ENCODE measurements at places on chromosomes 11 and 22.

- DNase-seq, result no peak
Measured at GRCh38 chr11:108302121-108302785, 79.4 kb downstream of the ATM start.

- no peak for DNase-seq
Measured at GRCh38 chr11:72030472-72031045, 31.9 kb downstream of the IL18BP start.

- DNase-seq, result no peak
Measured at GRCh38 chr22:40027191-40028097, 32.7 kb downstream of the FAM83F start.

GRCh38 chr11:113514856-113515255, 39.7 kb upstream of the DRD2 start:
- DNase-seq, result no peak

DNA sequence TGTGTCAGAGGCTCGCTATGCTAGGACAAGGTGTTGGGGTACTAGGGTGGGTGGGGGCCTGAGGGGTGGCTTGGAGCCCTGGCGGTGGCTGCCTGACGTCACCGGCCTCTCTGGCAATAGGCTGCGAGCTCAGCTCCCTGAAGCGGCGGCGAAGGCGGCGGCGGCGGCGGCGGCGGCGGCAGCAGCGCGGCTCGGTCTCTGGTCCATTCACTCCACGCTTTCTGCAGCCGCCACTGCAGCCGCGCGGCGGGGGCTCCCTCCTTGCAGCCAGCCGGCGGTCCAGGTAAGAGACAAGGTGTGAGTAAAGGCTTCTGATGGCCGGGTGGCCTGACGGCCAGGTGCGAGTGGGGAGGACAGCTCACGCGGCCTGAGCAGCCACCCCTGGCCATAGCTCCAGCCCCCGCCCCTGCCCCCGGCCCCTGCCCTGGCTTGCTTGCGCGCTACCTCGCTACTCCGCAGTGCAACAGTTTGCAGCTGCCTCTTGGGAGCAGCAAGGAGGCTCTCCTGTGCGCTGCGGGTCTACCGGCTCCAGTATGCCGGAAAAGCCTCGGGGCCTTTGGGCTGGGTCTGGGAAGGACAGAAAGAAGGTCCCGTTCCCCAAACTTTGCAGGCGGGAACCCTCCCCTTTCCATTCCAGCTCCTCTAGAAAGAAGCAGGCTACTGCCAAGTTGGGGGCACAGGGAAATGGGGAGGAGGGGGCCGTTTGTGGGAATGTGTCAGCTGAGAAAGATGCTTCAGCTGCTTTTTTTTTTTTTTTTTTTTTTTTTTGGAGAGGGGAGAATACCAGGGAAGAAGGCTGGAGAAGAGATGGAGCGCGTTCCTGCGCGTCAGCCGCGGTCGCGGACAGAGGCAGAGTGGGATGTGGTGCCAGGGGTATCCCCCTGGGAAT, at the start of gene C11orf87:
TSS of gene C11orf87 (plus strand) at position 210 of the 889 bp plus-strand sequence. CDS start 1,444 bp downstream, outside the sequence.
- DNase-seq, result peak; percentile 77

DNA sequence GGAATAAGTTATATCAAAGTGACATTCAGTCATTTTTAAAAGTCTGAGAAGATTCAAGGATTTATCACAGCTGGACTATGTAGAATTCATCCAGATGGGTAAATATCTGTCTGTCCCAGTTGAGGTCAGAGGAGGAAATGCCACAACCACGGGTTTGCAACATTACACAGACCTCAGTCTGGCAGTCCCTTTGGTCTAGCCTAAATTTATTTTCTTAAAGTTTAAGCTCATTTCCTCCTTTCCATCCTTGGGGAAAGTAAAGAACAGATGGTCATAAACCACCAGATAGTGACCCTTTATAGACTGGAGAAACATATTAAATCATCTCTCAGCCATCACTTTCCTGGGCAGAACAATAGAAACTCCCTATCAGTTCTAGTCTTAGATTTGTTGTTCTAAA, 238.4 kb upstream of the DDI1 start:
- DNase-seq, result no peak

GRCh38 chr11:70078781-70079616, 882 bp downstream of the ANO1 start:
- peak; percentile 57 for DNase-seq

- no peak for DNase-seq
Measured at GRCh38 chr22:30782613-30783012, 87.9 kb downstream of the OSBP2 start.

DNA sequence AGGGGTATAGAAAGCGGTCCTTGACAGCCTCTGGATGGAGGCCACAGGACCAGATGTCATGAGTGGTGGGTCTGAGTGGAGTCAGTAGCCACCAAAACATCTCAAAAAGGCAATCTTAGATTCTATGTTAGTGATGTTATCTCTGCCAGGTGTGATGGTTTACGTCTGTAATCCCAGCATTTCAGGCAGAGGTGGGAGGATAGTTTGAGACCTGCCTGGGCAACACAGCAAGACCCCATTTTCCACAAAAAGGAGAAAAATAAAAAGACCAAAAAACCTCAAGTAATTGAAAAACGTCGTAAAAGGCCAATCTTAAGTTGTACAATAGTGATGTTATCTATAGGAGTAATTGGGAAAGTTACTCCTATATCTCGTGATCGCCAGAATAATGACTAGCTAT, 3.7 kb upstream of the MTCH2 start:
- no peak for DNase-seq

- DNase-seq, result no peak
Measured at GRCh38 chr11:35748644-35749043, 86.1 kb downstream of the TRIM44 start.

- no peak for DNase-seq
Measured at GRCh38 chr22:49513358-49513851, 314.3 kb downstream of the BRD1 start.

GRCh38 chr11:111417766-111418435, 38.8 kb upstream of the POU2AF1 start:
- no peak for DNase-seq

- no peak for DNase-seq
Measured at GRCh38 chr11:131976021-131976420, 605.6 kb downstream of the NTM start.

DNA sequence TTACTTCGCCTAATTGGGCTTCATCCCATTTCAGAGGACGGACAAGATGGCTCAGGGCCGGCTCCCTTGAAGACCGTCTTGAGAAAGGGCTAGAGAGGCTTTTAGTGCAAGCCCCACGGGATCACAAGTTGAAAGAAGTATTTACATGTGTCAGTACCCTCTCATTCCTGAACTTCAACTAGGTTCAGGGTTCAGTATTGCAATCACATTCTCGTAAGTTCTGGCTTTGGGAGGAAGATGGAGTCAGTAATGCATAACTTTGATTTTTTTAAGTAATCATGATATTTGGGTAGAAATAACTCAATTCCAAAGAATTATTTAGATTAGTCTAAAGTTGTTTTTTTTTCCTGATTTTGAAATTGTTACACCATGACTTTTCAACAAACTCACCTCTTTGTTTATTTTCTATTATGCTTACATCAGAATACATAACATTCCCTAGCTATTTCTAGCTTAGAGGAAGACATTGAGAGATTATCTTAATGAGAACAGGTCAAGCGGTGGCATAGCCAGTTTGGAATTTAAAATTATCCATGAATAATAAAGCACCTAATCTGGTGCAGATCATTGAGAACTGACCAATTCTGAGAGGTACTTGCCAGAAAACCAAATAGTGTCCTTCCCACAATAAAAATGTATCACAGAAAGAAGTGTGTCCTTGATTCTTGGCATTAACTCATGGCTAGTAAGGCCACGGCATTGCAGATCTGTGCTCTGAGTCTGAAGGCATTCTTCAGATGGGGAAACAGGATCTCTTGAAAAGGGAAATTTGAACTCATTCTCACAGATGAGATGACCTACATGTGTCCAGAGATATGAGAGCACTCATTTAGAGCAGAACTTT, 92.1 kb upstream of the BLID start:
- DNase-seq, result no peak

- DNase-seq, result peak; percentile 88
Measured at GRCh38 chr11:73308003-73308960, at the start of gene ARHGEF17. Gene ARHGEF17, plus strand, starts transcription at chr11:73308276. Its CDS starts 363 bp downstream, at chr11:73308639.

GRCh38 chr11:117146521-117146920, 2.4 kb downstream of the PAFAH1B2 start:
- no peak for DNase-seq

DNA sequence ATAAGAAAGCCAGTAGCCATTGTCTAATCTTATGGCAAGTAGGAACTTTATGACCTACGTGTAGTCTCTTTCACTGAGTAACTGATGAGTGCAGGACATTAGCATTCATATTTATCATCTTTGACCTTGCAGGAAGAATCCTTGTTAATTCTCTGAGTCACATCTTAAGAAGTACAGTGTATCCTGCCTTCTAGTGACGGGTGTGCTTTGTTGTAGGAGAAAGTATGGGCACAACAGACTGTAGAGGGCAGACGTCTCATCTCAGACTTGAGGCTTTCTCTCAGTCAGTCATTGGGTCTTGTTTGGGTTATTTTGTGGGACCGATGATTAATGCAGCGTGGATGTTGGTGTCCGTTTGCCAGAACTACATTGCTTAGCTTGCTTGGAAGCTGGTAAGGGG, 6.8 kb downstream of the RNF214 start:
- no peak for DNase-seq

GRCh38 chr11:74417379-74417804, 19.2 kb upstream of the PGM2L1 start:
- peak; percentile 44 for DNase-seq

GRCh38 chr11:106683435-106683834, 334.8 kb downstream of the GUCY1A2 start:
- DNase-seq, result peak; percentile 6

GRCh38 chr11:8870411-8871170, 40.4 kb upstream of the AKIP1 start:
- peak; percentile 75 for DNase-seq

DNA sequence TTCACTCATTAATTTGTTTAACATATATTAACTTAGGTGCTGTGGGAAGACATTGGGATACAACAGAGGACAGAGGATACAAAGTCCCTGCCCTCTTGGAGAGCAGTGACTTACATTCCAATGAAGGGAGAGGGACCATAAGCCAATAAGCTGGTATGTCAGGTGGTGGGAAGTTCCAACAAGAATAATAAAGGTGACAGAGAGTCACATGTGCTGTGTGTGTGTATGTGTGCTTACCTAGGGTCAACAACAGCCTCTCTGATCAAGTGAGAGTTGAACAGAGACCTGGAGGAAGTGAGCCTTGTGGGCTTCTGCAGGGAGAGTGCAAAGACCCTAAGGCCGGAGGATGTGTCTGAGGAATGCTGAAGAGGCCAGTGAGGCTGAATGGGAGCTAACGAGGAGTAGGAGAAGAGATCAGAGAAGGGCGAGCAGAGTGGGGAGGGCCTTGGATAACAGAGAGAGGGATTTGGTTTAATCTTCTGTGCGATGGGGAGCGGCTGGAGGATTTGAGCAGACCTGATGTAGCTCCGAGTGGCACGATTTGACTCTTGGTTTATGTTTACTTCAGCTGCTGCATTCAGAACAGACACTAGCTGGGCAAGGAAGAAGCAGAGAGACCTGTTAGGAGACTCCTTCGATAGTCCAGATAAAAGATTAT, 35.3 kb downstream of the MAP6 start:
- peak; percentile 11 for DNase-seq

DNA sequence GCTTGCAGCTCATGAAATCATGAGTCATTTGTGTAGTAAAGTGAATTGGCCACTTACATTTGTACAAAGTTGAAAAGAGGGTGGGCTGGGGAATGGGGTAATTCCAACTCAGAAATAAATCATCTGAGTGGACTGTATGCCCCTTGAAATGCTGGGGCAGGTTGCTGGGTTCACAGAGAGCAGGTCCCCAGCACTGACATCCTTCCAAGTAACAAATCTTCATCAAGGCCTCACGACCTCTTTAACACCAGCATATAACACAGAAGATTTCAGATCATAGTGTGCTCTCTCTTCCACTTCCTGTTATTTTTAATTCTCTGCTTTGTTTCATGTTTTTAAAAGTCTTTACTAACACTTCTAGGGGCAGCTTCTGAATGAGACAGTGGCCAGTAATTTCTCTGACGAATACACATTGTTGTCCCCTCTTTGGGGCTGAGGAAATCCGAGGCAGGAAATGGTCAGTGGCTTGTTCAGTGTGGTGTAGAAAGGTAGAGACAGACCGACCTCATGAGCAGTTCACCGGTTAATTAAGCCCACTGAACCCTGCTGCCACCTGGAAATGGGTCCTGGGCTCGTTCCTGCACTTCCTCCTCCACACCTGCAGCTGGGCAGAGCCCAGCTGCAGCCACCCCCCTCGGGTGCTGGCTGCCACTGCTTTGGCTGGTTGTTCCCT, 127.7 kb downstream of the MAML2 start:
- DNase-seq, result no peak

GRCh38 chr11:8328231-8328794, 64.6 kb upstream of the LMO1 start:
- DNase-seq, result no peak

DNA sequence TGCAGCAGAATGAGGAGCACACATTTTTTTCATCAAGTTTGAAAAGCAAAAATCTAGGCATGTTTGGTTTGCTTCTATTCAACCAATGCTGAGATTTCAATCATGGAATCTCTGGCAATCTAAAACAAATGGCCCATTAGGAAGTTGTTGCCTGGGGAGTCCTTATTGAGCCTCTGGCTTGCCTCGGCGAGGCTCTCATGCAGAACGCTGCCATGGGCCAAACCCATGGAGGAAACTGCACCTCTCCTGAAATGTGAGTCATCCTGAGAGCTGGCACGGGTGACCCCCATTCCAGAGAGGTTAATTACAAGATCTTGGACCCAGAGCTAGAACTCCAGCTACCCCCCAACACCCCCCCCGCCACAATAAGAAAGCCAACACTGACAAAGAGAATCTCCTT, 80.7 kb downstream of the MN1 start:
- no peak for DNase-seq

DNA sequence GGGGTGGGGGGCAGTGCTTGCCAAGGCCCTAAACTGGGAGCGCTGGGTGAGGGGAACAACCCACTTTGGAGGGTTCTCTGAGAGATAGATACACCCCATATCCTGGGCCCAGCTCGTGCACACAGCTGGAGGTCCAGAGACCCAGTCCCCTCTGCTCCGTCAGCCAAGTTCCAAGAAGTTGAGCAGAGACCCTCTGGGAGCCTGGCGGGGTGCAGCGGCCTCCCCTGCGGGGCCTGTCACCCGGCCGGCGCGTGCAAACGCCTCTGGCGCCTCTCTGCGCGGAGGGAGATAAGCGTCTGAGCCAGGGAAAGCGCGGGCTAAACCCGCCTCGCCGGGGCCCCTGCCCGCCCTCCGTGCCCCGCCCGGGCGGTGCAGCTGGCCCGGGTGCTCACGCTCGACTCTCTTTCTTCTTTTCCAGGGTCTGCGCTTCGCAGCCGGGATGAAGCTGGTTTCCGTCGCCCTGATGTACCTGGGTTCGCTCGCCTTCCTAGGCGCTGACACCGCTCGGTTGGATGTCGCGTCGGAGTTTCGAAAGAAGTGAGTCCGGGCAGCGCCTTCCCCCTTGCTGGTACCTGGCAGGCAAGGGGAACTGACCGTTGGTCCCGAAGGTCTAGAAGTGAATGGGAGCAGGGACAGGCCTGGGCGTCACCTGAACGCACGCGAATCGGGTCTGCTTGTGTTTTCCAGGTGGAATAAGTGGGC, 540 bp downstream of the ADM start:
- peak; percentile 51 for DNase-seq
